ENCODE measurements at places on chromosomes 3 and 15.

DNA sequence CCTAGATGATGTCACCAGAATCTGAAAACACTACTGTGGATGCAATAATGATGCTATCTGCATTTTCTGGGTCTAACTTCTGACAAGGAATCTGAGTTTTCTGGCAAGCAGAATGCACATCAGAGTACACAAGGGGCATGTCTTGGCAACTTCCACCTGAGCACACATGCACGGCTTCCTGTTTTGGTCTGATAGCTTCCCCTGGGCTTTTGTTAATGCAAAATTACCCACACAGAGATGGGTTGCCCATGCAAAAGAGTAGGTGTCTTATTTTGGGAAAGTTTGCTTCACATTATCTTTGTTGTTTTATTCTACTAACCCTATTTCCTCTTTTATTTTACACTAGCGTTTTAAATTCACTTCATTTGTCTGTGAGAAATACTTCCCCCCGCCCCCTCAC lies 74.2 kb upstream of the SATB1 start:
- no peak for DNase-seq

GRCh38 chr3:182909318-182910040 lies 70.9 kb downstream of the DCUN1D1 start:
- DNase-seq: no peak

DNA sequence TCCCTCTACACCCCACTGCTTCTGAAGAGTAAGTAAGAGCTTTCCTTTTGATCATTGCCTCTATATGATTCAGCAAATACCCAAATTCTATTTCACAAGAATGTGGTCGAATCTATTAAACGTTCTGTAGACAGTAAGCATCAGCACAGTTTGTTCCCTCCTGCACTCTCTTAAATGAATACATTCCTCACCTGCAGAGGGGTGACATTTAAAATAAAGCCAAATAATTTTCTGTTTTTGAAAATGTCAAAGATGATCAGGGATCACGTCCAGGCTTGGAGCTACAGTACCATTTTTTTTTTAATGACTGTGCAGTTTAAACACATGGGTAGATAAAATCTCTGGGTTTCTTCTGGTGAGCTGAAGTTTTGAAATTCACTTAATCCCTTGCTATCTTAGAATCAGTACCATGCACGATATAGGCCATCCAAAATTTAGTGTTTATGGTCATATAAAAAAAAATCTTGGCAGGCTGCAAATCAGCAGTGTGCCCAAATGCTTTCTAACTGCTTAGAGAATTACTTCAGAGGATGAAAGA lies 12.8 kb downstream of the PYDC2 start:
- DNase-seq: no peak

- DNase-seq: no peak
Observed at GRCh38 chr3:84318273-84318809, 640.4 kb upstream of the CADM2 start.

- no peak for DNase-seq
Observed at GRCh38 chr15:56783156-56783856, 50.0 kb upstream of the ZNF280D start.

GRCh38 chr3:118533676-118534075 lies 501.0 kb downstream of the IGSF11 start:
- DNase-seq: no peak

- no peak for DNase-seq
Observed at GRCh38 chr3:13147344-13147743, 74.1 kb upstream of the IQSEC1 start.

- DNase-seq: no peak
Observed at GRCh38 chr15:92643849-92644815, 11.4 kb downstream of the FAM174B start.

- DNase-seq: no peak
Observed at GRCh38 chr3:122100083-122100482, 44.9 kb downstream of the CD86 start.

GRCh38 chr3:51716805-51717204 lies 9.9 kb downstream of the GRM2 start:
- DNase-seq: no peak

DNA sequence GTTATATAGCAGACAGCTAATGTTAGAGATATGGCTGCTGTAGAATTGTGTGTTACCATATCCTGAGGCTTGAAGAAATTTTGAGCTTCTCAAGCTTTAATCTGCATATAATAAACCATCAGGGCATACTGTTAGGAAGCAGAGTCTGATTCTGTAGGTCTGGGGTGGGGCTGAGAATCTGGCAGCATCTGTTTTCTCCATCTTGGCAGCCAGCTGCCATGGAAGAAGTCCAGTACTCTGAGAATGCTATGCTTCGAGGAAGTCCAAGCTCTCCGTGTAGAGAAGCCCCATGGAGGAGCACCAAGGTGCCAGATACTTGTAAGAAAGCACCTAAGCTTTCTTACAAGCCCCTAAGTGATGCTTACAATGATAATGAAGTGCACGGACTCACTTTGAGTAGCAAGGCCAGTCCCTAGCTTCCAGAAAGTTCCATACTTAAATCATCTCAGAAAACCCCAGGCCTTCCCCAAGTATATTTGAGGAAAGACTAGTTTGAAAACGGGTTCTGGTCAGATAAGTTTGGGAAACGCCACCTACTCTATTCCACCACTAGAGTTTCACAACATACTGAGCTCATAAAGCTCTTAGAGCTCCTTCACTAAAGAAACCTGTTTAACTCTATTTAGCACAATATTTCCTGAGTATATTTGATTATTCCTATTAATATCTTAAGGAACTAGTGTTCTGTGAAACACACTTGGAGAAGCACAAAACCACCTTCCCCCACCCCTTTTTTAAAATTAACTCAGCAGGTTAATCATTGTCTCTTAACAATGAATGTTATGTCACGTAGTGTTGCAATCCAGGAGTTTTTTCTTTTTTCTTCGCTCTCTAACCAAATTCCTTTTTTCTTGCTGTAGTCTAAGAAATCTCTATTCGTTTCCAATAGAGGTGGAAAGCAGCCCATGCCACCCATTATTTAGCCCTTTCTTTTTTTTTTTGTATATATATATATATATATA lies 59.9 kb upstream of the RASGRP1 start:
- no peak for DNase-seq

DNA sequence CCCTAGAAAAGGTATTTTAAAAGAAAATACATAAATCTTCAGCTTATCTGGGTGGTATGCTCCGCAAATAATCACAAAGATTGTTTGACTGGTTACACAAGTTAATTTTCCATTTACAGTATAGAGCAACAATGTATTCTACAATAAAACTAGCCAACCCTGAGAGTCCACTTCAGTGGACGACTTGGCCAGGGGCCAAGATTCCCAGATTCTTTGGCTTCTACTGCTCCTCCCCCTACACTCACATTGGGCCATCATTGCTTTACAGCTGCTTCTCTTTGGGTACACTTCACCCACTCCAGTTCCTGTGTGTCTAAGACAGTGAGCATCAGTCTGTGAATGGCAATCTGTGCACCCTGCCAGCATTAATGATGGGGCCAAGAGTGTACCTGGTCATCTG lies 17.2 kb upstream of the PRICKLE2 start:
- no peak for DNase-seq

DNA sequence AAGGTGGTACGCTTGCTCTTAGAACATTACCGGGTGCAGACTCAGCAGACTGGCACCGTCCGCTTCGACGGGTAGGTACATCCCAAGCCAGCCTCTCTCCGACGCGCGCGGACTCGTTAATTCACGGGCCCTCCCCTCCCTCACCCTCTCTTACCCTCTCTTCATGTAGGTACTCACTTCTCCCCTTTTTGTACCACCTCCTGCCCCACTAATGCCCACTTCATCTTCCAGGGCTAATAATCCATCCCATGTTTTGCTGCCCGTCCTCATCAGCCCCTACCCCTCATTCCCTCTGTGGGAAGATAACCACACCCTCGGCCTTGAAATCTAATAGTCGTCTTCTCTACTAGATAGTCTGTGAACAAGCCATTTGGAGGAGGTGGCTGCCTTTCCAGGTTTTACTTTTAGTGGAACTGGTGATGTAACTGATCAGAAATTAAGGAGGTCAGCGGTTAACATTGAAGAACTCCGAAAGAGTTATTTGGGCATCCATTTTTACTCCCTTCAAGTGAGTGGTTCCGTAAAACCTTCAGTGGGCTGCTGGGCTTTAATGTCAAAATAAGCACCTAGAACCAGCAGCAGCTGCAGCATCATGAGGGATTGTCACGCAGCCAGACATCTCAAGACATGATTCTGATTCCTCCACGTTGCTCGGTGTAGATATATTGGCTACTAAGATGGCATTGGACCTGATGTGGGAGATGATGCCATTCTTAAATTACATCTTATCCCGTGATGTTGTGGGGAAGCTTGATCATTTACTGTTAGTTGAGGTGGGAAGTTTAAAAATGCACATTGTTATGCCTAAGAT lies 1.3 kb downstream of the FEM1B start:
- DNase-seq: no peak

GRCh38 chr3:72494626-72495025 lies 353.6 kb downstream of the SHQ1 start:
- no peak for DNase-seq

- DNase-seq: no peak
Observed at GRCh38 chr3:186046838-186047237, 62.1 kb downstream of the ETV5 start.

DNA sequence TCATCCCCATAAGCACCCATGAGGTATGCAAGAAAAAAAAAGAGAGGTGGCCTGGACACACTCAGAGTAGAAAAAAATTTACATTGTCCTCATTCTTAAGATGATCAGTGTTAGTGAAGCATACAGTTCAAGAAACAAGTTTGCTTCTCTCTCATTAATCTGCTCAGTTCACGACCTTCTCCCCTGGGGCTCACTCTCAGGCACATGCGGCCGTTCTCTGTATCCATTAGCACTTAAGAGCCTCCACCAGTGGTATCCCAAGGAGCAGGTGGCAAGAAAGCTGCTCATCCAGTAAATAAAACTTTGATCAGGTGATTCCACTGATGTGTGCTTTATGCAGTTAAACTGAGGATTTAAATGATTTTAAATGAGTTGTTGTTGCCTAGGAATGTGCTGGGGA lies 57.4 kb downstream of the ARHGAP31 start:
- DNase-seq: no peak

GRCh38 chr15:72936237-72936636 lies 116.0 kb upstream of the NEO1 start:
- DNase-seq: no peak

- no peak for DNase-seq
Observed at GRCh38 chr3:183275418-183275817, 22.4 kb downstream of the B3GNT5 start.

- DNase-seq: no peak
Observed at GRCh38 chr3:148709560-148710253, 12.0 kb downstream of the AGTR1 start.

GRCh38 chr15:88799341-88799740 lies 3.9 kb upstream of the ACAN start:
- DNase-seq: no peak

DNA sequence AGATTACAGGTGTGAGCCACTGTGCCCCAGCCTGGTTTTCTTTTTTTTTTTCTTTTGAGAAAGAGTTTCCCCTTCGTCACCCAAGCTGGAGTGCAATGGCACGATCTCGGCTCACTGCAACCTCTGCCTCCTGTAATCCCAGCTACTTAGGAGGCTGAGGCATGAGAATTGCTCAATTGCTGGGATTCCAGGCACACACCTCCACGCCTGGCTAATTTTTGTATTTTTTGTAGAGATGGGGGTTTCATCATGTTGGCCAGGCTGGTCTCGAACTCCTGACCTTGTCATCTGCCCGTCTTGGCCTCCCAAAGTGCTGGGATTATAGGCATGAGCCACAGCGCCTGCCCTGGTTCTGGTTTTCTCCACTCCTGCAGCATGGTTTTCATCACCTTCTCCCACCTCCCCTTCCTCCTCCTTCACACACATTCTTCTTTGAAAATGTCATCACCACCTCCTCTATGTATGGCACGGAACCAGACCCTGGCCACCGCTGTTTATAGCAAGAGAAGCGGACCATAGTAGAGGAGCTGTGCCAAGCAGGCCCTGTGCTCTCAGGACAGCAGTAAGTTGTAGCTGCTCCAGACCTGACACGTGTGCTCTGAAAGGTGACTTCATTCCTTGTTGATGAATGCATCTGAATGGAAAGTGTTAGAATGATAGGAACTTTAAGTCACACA lies 14.6 kb upstream of the AHSG start:
- DNase-seq: no peak

DNA sequence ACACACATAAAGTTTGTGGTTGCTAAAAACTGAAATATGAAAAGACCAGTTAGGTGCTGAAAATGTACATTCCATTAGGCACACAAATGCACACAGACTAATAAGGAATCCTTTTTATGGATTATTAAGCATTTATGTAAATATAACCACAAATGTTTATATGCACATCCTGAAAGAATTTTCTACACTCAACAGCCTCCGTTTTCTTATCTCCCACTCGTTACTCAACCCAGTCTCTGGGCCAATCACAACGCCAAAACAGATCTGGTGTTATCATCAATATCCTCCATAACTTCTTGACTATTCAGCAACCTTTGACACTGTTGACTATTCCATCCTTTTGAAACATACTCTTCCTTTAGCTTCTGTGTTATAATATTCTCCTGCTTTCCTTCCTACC lies 136.4 kb downstream of the ATP8B4 start:
- DNase-seq: no peak

- DNase-seq: no peak
Observed at GRCh38 chr3:40310705-40311104, 1.2 kb downstream of the EIF1B start.

GRCh38 chr15:27250223-27250622 lies 279.2 kb downstream of the GABRG3 start:
- DNase-seq: no peak

DNA sequence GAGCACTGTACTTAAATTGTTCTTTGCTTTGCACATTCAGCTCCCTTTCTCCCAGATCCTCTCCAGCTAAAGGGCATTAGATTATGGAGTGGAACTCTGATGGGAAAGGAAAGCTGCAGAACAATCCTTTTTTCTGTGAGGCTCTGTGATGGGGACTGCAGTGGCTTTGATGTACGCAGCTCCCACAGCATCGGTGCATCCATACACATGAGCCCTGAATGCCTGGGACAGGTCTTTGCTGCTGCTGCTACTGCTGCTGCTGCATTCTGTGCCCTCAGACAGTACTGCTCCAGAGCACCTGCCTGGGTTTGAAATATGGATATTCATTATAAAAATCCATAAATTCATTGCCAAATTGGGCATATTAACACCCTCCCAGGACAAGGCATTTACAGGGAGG lies 164.4 kb downstream of the WDR76 start:
- no peak for DNase-seq

DNA sequence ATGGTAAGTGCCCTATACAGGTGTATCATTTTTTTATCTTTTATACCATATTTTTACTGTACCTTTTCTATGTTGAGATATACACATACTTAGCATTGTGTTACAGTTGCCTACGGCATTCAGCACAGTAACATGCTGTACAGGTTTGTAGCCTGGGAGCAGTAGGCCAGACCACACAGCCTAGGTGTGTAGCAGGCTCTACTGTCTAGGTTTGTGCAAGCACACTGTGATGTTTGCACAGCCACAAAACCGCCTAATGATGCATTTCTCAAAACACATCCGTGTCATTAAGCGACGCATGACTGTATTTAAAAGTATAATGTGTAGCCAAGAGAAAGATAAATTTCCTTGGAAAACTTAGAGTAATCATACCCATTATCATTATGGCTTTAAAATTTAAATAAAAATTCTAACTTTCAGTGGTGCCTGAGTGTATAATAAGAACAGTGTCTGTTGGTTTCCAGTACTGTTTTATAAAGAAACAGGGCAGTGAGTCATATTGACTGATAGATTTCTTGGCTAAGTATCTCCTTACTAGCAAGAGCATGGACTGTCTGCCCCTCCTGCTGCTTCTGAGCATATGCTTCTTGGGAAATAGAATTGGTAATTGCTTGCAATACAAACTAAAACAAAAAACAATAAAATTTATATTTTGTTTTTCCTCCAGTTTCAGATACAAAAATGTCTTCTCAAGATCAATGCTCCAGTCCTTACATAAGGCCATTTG lies 18.3 kb downstream of the CALML4 start:
- no peak for DNase-seq

- no peak for DNase-seq
Observed at GRCh38 chr3:129312021-129312639, 33.5 kb downstream of the HMCES start.

Measured in stimulated activated CD8-positive, alpha-beta memory T cell treated with anti-CD3 and anti-CD28 coated beads, Interleukin-15, amount 100 ng/mL, for 4 hours (primary cell).